Activated CD4-positive, alpha-beta T cell treated with anti-CD3 and anti-CD28 coated beads, Interleukin-2, amount 10 ng/mL, durations not matched to agents 7 days and 5 days (primary cell): ENCODE measurements at places on chromosomes 3 and 15. TPM values are rescaled to one million over a fixed set of nuclear protein-coding genes. Genes with fewer than 3 reads are reported as not detected.

GRCh38 chr3:49955636-49956035 lies 15.7 kb downstream of the RBM6 start:
- peaks cover 7% of the 10 kb centered on the region for H3K36me3 ChIP-seq
- peaks cover 16% of the 10 kb centered on the region for H3K4me1 ChIP-seq
- H3K27ac ChIP-seq: no peak overlapping the region
- no peaks in the 10 kb centered on the region for H3K27me3 ChIP-seq

DNA sequence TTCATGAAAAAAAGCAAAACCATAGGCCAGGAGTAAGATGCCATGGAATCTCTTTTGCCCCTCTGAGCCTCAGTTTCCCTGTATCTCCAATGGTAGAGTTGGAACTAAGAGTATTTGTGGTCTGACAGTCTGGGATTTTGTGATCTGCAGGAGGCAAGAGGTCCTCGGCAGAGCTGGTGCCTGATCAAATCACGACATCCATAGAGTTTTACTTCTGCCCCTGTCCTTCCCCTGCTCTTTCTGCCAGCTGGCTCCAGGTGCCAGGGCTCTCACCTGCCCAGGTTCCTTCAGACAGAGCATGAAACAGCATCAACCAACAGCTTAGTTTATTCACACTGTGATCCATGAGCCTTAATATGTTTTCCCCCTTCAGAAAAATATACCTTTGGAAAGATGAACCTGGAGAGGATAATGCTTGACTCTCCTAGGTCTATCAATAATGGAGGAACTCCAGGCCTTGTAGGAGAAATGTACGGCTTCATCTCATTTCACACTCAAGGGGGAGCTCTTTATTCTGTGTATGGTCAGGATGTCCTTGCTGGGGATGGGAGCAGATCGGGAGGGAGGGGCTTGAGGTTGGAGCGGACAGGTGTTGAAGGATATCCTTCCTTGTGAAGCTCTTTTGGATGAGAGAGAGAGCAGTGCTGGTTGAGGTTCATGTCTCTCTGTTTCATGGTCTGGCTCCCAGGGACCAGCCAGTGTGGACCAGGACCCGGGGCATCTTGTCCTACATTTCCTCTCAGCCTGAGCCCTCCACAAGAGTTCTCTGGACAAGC lies 309.9 kb downstream of the RPLP1 start:
- H3K27ac ChIP-seq: peak overlapping the region; percentile 42
- peaks cover 12% of the 10 kb centered on the region for H3K27me3 ChIP-seq
- no peak for DNase-seq
- peaks cover 27% of the 10 kb centered on the region for H3K36me3 ChIP-seq
- H3K4me1 ChIP-seq: peaks cover 71% of the 10 kb centered on the region
- no peak overlapping the region for H3K4me3 ChIP-seq

GRCh38 chr15:62896969-62897486 lies 145.5 kb upstream of the TPM1 start:
- H3K27ac ChIP-seq: no peak overlapping the region
- no peaks in the 10 kb centered on the region for H3K36me3 ChIP-seq
- DNase-seq: no peak
- peaks cover 3% of the 10 kb centered on the region for H3K27me3 ChIP-seq

GRCh38 chr3:174156200-174156599 lies 702.9 kb upstream of the NAALADL2 start:
- no peaks in the 10 kb centered on the region for H3K36me3 ChIP-seq
- no peak for DNase-seq
- H3K4me3 ChIP-seq: no peak overlapping the region
- H3K27me3 ChIP-seq: no peaks in the 10 kb centered on the region
- no peak overlapping the region for H3K27ac ChIP-seq

GRCh38 chr3:38039101-38039898 lies at the start of gene DLEC1:
Gene DLEC1 (plus strand): TSS chr3:38039208. CDS start chr3:38039226, 18 bp downstream.
- peak; percentile 93 for DNase-seq
- peak within 1 kb of the TSS; percentile 71 for H3K4me3 ChIP-seq

DNA sequence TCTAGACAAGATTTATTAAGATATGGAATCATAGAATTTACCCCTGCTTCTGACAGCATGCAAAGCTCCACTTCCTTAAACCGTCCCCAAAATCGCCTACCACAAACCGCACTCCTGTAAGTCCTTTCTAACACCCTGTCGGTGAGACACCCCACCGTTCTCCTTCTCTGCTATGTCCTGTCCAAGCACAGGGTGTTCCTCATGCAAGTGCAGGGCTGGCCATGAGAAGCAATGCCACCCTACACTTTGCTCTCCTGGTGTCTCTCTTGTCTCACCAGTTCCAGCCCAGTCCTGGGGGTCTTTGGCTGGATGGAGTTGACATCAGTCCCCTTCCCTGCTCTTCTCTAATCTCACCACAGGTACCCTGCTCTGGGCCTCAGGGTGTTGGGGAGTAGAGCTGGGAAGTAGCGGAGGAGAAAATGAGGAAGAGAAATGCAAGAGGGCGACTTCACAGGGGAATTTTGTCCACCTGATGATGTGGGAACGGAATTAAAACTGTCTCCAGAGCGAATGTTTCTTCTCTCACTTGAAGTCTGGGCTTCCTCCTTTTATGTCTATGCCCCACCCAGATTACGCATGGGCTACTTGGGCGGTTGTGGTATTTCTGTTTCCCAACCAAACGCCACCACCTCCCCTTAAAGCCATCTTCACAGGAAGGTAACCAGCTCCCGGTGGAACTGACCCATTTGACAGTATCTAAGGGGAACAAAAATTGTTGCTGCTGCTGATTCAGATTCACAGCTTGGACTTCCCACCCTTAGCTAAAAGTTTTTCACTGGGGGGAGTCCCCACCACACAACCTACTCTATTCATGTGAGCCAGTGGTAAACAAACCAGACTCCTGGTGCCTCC lies 49.9 kb downstream of the CASR start:
- no peaks in the 10 kb centered on the region for H3K36me3 ChIP-seq
- H3K4me3 ChIP-seq: no peak overlapping the region
- H3K27me3 ChIP-seq: peaks cover 4% of the 10 kb centered on the region
- peaks cover 20% of the 10 kb centered on the region for H3K4me1 ChIP-seq
- DNase-seq: no peak

GRCh38 chr3:141846050-141846433 lies 30.4 kb upstream of the ATP1B3 start:
- no peak overlapping the region for H3K27ac ChIP-seq
- peaks cover 9% of the 10 kb centered on the region for H3K4me1 ChIP-seq
- H3K36me3 ChIP-seq: no peaks in the 10 kb centered on the region

- DNase-seq: no peak
- H3K4me3 ChIP-seq: no peak overlapping the region
- no peak overlapping the region for H3K27ac ChIP-seq
These were observed 15.6 kb upstream of the C15orf39 start for GRCh38 chr15:75186044-75186443.

GRCh38 chr3:44076221-44076829 lies 165.4 kb upstream of the TOPAZ1 start:
- H3K27me3 ChIP-seq: peaks cover 7% of the 10 kb centered on the region
- no peaks in the 10 kb centered on the region for H3K4me1 ChIP-seq
- H3K4me3 ChIP-seq: no peak overlapping the region

DNA sequence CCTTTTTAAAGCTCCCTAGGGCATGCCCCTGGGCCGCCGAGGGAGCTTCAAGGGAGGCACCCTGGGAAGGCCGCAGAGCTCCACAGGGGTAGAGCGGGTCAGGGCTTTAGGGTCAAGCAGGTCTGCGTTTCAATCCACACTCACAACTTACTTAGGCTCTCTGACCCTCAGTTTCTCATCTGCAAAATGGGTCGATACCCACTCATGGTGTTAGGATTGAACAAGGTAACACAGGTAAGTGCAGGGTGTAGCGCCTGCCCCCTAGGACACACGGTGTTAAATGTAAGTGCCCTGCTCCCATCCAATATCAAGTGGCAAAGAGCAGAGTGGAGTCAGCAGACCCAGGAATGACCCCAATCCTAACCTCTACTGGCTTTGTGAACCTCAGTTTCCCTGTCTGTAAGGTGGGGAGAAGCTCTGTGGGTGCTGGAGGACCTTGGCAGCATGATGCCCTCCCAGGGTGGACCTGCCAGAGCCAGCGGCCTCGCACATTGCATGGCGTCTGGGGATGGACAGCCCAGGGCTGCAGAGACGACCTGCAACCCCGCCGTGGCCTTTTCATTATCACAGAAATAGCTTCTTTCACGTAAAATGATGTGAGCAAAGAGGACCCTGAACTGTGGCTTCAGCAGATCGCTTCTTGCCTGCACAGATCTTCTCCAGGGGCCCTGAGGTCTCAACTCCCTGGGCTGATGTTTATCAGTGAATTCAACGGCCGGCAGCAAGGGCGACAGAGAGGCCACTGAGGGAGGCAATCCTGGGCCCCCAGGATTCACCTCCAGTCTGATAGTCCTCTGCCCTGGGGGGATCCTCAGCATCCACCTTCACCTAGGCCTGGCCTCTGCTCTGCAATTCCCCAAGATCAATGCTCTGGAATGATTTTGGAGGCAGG lies 138.5 kb downstream of the CHSY1 start:
- H3K27ac ChIP-seq: no peak overlapping the region
- H3K4me3 ChIP-seq: no peak overlapping the region
- H3K27me3 ChIP-seq: no peaks in the 10 kb centered on the region
- no peak for DNase-seq
- H3K36me3 ChIP-seq: no peaks in the 10 kb centered on the region

DNA sequence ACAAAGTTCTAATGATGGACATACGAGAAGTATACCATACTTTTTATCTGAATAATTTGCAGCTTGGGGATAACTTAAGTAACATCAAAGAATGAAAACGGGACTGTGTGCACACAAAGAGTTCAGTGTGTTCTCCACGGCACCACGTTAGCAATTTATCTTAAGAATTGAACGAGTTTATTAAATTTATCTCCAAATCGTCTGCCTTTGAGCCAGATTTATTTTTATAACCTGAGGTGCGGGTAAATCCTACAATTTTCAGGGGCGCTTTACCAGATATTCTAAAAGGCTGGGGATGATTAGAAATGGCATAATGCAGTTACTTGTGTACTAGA lies 3.5 kb downstream of the CHD2 start:
- peaks cover 59% of the 10 kb centered on the region for H3K4me1 ChIP-seq
- H3K36me3 ChIP-seq: peaks cover 67% of the 10 kb centered on the region
- H3K27me3 ChIP-seq: no peaks in the 10 kb centered on the region
- DNase-seq: no peak
- peak overlapping the region; percentile 80 for H3K4me3 ChIP-seq
- H3K27ac ChIP-seq: peak overlapping the region; percentile 99

- H3K27me3 ChIP-seq: no peaks in the 10 kb centered on the region
- no peaks in the 10 kb centered on the region for H3K36me3 ChIP-seq
- H3K4me3 ChIP-seq: no peak overlapping the region
These were observed 402.6 kb upstream of the GBE1 start for GRCh38 chr3:82163907-82164520.

- peaks cover 47% of the 10 kb centered on the region for H3K4me1 ChIP-seq
- H3K4me3 ChIP-seq: peak overlapping the region; percentile 97
- peak overlapping the region; percentile 99 for H3K27ac ChIP-seq
- DNase-seq: peak; percentile 76
These were observed 3.2 kb downstream of the ANP32A start for GRCh38 chr15:68817304-68818065.

DNA sequence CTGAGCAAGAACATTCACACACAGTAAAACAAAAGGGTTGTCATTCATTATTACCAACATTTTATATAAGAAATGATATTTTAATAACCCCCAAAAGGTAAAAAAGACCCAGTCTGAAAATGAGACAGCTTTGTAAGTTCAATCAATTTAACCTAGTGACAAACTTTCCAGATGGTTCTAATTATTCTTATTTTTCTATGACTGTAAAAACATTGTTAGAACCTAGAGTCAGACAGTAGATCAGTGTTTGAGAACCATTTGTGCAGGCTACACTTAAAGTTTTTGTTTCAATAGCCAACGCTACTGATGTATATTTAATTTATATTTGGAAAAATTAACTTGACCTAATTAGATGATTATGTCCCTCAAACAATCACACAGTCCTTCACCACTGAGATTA lies 708.4 kb upstream of the CBLB start:
- no peaks in the 10 kb centered on the region for H3K27me3 ChIP-seq
- H3K4me1 ChIP-seq: no peaks in the 10 kb centered on the region

GRCh38 chr15:78838489-78838888 lies 27.2 kb upstream of the ADAMTS7 start:
- H3K4me1 ChIP-seq: no peaks in the 10 kb centered on the region
- no peak overlapping the region for H3K27ac ChIP-seq
- DNase-seq: no peak

GRCh38 chr15:78374436-78375393 lies 34.6 kb downstream of the CRABP1 start:
- H3K36me3 ChIP-seq: peaks cover 2% of the 10 kb centered on the region
- DNase-seq: peak; percentile 30
- H3K27me3 ChIP-seq: peaks cover 18% of the 10 kb centered on the region

Gene PRSS50
- not detected for total RNA-seq

Gene EIF4E3
- total RNA-seq: 90.4 TPM

Gene IL5RA
- total RNA-seq: not detected

Gene GPR171
- total RNA-seq: 144 TPM

Gene TMEM158
- total RNA-seq: 0.55 TPM

Gene GPR176
- total RNA-seq: not detected

Gene TRAT1
- total RNA-seq: 126 TPM

Gene GOLGA6L1
- not detected for total RNA-seq
